Glutamatergic neuron (in vitro differentiated cells): ENCODE measurements at places on chromosomes 6 and 20.

GRCh38 chr6:152244998-152245630 lies 392.0 kb downstream of the SYNE1 start:
- no peak for DNase-seq

- DNase-seq, result no peak
Measured at GRCh38 chr6:42224222-42225028, 6.8 kb upstream of the MRPS10 start.

GRCh38 chr6:141788096-141788495 lies 344.6 kb upstream of the GJE1 start:
- DNase-seq, result no peak

GRCh38 chr6:156933201-156934068 lies 156.3 kb downstream of the ARID1B start:
- DNase-seq, result no peak

- DNase-seq, result no peak
Measured at GRCh38 chr6:125927761-125928160, 28.8 kb upstream of the HINT3 start.

GRCh38 chr6:150491131-150491810 lies 108.4 kb upstream of the PLEKHG1 start:
- no peak for DNase-seq

DNA sequence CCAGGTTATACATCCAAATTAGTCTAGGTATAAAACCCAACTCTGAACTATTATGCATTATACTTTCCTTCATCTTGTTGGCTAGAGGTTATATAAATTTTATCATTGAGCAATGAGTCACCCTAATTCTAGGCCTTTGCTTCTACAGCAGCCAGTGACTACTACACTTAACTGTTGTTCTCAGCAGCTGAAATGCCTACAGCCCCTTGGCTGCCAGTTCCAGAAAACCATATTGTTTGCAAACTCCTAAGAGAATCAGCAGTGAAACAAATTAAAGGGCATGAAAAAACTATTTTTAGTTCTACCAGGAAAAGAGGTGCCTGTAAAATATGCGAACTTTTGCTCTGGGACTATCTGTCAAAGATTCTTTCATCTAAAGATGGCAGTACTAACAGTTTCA lies 292.8 kb downstream of the FRK start:
- DNase-seq, result no peak

- no peak for DNase-seq
Measured at GRCh38 chr6:45746046-45746445, 269.6 kb downstream of the CLIC5 start.

GRCh38 chr6:3769610-3770009 lies 18.1 kb upstream of the PXDC1 start:
- DNase-seq, result no peak

GRCh38 chr20:1897965-1898464 lies 2.8 kb downstream of the SIRPA start:
- DNase-seq, result no peak

DNA sequence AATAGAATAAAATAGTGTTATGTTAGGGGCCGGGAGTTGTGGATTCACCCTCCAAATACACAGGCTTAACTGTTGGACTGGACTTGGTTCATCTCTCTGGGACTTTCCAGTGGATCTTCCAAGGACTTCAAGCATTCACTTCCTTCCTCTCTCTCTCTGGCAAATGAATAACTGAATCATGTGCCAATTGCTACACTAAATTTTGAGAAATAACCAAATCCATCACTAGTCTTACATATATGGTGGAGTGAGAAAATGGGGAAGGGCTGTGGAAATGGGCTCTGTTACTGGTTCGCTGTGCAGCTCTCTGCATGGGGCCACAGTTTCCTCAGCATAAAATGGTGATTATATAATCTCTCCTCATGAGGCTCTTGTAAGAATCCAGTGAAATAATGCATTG lies 6.8 kb upstream of the KIAA1755 start:
- DNase-seq, result no peak

DNA sequence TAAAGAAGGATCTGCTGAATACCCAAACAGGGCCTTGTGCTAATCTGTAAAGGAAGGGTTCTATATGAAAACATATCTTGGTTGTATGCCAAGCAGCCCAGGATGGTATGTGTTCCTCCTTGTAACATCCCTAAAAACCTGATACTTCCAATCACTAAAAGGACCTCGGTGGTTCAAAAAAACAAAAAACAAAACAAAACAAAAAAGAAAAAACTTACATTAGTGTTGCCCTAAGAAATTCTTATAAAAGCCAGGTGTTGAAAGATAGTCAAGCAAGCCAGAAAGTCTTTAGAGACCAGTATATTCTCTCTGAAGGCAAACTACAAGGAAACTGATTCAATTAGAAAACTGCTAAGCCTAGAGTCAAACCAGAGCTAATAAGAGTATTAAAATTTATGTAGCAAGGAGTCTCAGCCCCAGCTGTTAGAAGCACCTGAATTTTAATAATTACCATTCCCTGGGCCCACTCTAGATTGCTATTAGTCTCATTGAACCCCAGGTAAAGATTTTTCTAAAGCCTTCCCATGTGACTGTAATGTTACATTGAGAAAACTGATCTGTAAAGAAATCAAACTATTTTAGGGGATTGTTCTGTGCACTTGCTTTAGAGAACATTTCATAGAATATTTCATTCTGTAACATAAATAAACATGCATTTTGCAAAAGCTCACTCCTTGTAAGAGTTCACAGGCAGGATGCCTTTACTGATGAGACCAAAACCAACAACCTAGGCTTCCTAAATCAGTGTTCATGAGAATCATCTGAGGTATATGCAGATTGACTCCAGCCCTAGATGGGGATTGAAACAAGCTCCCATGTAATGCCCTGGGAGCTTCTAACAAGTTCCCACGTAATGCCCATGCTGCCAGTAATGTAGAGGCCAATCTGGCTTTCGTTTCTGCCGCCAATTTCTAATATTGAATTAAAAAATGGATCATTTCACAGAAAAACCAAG lies 95.2 kb upstream of the BTN3A2 start:
- no peak for DNase-seq
